ENCODE measurements at places on chromosomes 11 and 22. TPM values are rescaled to one million over a fixed set of nuclear protein-coding genes. Genes with fewer than 3 reads are reported as not detected.

GRCh38 chr11:58685973-58686722 is 45.6 kb downstream of the GLYAT start:
- DNase-seq, result no peak

DNA sequence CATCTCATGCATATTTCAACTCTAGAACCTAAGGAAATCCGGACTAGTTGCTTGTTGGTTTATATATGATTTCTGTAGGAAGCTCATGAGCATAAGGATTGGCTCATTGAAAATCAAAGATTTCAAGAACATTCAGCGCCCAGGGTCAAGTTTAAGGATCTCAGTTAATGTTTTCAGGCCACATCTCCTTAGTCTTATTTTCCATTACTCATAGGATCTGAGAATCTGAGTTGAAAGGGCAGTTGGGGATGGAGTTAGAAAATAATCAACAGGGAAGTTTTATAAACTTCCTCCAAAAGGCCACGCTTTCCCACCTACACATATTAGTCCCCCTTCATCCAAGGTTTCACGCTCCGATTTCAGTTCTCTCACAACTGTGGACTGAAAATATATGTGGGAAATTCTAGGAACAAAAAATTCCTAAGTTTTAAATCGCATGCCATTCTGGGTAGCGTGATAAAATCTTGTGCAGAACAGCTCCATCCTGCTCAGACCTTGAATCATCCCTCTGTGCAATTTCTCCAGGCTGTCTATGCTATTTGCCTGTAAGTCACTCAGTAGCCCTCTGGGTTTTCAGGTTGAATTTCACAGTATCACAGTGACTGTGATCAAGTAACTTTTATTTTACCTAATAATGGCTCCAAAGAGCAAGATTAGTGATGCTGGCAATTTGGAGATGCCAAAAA is 160.2 kb downstream of the KIRREL3 start:
- DNase-seq, result no peak

DNA sequence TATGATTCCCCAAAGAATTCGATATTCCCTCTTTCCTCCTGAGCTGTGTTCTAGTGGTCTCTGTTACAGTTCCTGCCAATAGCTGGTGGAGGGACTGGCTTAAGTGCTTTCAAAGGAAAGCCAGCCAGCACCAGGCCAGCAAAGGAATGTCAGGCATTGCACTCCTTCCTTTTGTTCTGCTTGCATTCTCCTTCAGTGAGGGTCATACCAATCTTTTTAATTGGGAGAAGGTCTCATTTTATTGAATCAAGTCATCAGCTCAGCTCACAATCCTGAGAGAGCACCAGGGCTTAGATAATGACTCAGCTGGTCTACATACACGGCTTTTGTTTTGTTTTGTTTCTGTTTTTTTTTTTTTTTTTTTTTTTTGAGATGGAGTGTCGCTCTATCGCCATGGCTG is 222.9 kb downstream of the NAV2 start:
- no peak for DNase-seq

TRIM48 gene
- not detected for total RNA-seq

DNA sequence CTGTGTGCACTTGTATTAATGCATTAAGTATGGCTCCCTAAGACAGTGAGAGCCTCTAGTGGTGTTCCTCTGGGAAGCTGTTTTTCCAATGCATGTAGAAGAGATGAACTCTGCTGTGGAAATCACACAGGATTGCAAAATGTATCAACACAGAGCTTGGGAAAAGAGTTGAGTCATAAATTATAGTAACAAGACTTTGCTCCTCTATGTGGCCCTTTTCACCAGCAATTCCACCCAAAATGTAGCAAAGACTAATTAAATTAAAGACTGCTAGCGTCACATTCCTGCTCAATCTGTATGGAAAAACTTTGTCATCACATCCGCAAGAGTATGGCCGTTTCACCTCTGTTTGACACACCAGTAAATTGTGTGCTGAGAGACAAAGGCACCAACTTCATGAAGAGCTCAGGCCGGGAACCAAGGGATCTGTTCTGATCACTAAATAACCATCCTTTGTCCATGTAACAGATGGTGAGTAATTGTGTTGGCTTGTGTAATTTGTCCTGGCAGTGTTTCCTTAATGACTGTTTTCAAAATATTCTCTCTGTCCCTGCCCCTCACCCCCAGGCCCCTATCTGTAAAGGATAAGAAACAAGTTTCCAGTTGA is 209.2 kb upstream of the SORL1-AS1 start:
- no peak for DNase-seq
